ENCODE measurements at places on chromosomes 12 and 14.
A peak's percentile ranks its signal among the peaks of the same experiment; 100 is the strongest.

- no peak for DNase-seq
Measured at GRCh38 chr14:24924544-24924943, 125.4 kb downstream of the STXBP6 start.

DNA sequence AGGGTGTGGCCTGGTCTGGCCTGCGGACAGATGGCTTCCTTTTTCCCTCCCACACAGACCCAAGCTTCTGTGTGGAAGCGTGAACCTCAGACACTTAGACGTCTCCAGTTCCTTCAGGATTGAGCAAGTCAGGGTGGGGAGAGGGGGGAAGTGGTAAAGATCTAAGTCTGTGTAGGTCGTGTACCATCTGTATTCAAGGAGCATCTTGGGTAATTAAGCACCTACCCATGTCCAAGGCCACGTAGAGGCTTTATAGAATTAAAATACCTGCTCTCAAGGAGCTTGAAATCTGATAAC is 1.7 kb downstream of the AVIL start:
- no peak for DNase-seq

- no peak for DNase-seq
Measured at GRCh38 chr12:124432376-124432775, 135.0 kb downstream of the NCOR2 start.

DNA sequence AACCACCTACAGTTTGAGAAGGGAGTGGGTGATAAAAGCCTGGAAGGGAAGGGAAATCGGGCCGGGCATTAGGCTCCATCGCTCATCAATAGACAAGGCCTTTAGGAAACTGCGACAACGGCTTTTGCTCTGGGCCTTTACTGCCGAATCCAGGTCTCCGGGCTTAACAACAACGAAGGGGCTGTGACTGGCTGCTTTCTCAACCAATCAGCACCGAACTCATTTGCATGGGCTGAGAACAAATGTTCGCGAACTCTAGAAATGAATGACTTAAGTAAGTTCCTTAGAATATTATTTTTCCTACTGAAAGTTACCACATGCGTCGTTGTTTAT is 261 bp upstream of the RNU7-1 start:
- DNase-seq: peak; percentile 93

- DNase-seq: peak; percentile 92
Measured at GRCh38 chr12:52442600-52443061, 8.5 kb upstream of the KRT75 start.

- DNase-seq: no peak
Measured at GRCh38 chr12:90575995-90576394, 379.0 kb downstream of the CCER1 start.

DNA sequence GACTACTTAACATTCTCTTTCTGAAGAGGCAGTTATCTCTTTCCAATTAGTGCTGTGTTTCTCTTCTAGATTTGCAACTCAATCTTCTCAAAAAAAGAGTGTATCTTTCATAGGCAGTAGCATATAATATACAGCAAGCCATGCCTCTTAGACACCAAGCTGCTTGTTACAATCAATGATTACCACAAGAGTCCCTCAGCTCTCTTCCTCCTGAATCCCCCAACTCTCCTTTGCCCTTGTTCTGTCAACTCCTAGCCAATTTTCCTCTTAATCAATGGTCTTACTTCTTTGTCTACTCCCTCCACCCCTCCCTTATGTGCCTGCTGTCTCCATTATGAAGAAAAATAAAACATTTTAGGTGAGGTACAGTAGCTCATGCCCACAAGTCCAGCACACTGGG is 2.6 kb downstream of the TMTC1 start:
- no peak for DNase-seq

DNA sequence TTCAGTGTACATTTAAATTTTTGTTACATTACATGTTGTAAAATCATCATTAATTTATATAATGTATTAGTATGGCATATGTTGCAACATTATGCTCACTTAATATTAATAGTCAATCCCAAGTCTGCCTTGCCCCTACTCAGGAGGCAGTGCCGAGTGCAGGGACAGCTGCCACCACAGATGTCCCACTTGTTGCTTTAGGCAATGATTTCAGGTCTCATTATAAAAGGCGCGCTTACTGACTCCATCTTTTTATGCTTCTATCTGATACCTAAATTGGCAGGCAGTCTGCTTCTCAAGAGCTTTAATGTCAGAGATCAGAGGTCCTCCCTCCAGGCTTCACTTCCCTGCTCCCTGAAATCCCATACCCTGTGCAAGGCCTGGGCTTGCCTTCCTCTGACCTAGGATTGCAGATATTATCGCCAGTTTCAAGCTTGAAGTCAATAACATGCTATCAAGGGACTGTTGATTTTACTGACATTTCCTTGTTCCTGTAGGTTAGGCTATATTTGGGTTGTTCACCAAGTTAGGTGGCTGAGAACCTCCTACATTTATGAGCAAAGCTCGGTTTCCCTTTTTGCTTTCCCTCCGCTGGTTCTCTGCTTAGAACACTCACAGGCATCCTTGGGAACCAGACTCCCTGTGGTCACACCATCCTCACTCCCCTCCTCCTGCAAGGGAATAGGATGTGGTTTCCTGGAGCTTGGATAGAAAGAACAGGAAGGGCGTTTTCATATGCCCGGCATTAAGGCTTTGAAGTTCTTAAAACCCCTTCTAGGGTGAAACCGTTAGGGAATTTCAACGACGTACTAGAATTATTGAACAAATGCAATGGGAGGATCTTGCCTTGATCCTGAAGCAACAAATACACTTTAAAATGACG is 208.4 kb upstream of the FKBP4 start:
- DNase-seq: peak; percentile 60

- DNase-seq: no peak
Measured at GRCh38 chr14:64554556-64554955, 4.8 kb downstream of the PPP1R36 start.

DNA sequence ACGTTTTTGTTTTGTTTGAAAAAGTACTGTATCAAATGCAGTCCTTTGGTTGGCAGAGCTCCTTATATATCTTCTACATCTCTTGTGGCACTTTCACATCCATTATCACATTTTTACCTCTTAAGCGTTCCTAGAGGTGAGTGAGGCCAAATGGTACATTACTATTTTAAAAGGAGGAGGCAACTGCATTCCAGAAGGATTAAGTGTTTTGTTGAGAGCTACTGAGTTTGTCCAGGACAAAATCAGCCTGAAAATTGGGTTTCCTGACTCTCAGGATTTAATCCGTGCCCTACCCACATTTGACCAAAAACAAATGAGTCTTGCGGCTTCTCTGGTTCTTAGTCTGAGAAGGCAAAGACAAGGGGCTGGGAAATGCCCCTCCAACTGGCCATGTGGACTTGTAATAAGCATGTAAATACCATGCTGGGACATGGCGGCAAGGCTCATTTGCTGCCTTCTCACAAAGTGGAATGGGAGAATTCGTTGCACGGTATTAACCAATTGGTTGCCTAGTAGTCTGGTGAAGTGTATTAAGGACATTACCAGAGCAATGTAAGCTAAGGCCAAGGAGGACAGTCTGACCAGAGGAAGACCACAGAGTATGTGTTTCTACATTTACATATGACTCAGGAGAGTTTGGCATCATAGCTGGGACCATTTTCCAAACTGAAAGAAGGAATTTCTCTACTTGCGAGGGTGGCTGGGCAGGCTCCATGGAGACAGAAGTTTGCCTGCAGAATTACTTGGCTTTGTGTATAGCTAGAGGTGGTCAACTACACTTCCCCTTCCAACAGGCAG is 175.8 kb upstream of the PLXNC1 start:
- peak; percentile 27 for DNase-seq

DNA sequence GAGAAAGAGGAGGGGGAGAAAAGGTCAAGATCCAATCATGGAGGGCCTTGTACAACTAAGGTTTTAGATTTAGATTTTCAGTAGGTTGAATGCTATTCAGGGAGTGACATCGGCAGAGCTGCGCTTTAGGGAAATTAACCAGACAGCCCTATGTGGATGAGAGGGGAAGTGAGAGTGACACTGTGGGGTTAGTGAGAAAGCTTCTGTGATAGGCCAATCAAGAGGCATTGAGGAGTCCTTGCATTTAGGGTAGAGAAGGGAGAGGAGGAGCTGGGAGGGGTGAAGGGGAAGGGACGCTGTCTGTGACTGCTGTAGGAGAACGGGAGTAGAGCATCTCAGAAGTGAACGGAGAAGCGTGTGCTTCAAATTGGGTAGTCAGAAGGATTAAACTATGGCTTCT is 3.4 kb downstream of the HSD17B6 start:
- no peak for DNase-seq

- DNase-seq: no peak
Measured at GRCh38 chr12:115013236-115013981, 329.4 kb upstream of the TBX3 start.

GRCh38 chr12:109459247-109459646 is 17.9 kb downstream of the KCTD10 start:
- no peak for DNase-seq

DNA sequence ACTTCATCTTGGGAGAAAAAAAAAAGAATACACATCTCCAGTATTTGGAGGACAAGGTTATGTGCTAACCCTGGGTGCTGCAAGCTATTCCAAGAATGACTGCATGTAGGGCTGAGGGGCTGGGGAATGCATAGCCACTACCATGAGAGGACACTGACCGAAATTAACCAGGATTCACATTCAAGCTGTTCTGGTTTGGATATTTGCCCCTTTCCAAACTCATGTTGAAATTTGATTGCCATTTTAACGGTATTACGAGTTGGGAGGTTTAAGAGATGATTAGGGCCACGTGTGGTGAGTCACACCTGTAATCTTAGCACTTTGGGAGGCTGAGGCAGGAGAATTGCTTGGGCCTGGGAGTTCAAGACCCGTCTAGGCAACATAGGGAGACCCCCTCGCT is 18.5 kb upstream of the MARK3 start:
- DNase-seq: no peak

DNA sequence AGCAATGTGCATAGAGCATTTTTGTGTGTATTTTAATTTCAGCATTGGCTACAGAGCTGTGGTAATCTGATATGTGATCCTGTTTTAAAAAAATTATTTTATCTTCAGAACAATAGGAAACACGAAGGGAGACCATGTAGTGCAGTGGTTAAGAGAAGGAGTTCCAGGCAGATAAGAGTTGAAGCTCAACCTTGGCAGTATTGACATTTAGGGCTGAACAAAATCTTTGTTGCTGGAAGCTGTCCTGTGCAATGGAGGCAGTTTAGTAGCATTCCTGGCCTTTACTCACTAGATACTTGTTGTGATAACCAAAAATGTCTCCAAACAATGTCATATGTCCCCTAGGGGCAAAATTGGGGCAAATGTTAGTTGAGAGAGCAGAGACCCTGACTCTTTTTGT is 59.2 kb downstream of the CHST11 start:
- no peak for DNase-seq

DNA sequence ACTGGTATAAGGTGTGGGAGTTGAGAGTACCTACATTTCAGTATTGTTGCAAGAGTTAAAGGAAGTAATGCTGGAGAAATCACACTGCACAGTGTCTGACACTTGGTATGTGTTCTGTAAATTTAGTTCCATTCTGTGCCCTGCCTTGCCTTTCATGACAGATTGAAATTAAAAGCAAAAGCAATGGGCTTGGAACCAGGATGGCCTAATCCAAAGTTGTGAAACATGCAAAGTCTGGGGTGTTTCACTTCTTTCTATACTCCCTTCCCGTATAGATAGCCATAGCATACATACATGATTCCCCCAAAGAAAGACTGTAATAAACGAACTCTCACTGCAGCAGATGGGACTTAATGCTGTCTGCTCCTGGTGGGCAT is 281.1 kb downstream of the NRXN3 start:
- no peak for DNase-seq

Measured in fibroblast of skin of scalp (primary cell).